ENCODE measurements at places on chromosomes 6 and 20.

DNA sequence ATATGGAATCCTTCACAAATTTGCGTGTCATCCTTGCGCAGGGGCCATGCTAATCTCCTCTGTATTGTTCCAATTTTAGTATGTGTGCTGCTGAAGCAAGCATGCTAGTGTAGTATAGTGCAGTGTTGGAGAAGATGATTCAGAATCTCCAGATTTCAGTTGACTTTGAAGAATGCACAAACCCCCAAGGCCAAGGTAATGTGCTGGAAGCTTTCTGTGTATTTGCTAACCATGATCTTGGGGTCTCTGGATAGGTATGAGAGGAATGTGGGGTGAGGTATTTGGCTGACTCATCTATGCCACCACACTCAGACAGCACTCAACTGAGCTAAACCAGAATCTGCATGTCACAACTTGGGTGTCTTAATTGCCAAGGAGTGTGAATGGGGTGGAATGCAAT is 42.6 kb upstream of the DEK start:
- no peak for DNase-seq

GRCh38 chr6:168541307-168541706 is 100.3 kb downstream of the SMOC2 start:
- no peak for DNase-seq

- no peak for DNase-seq
Observed at GRCh38 chr20:63024573-63025392, 18.0 kb upstream of the BHLHE23 start.

- DNase-seq: no peak
Observed at GRCh38 chr6:65501045-65501444, 206.0 kb downstream of the EYS start.

DNA sequence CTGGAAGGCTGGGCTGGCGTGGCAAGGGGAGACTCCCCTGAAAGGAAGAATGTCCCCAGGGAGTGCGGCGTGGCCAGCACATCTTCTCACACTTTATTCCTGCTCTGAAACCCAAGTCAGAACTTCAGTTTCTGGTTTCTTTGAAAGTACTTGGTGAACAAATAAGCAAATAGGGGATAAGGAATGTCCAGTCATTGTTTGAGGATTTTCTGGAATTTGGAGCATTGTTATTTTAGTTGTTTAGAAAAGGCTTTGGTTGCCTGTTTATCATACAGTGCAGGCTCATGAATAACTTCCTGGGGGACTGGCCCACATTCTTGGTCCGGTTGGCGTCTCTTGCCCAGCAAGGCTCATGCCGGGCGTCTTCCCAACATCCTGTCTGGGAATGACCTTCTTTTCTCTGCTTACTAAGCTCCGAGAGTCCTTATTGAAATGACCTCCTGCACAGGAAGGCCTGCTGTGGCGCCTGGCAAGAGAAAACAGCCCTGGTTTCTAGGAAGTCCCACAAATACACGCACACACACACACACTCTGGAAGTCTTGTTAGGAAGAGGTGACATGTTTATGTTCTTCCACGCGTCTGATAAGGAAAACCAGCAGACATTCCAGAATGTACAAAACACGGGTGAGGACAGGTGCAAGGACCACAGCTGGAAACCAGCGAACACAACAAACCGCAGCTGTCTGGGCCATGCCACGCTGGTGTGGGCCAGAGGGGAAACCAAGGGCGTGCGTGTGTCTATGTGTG is 71.9 kb downstream of the TMEM170B start:
- DNase-seq: no peak

- peak; percentile 19 for DNase-seq
Observed at GRCh38 chr6:167760979-167761793, 65.5 kb upstream of the AFDN start.
